ENCODE measurements at places on chromosomes 7 and 10.

GRCh38 chr10:23258516-23258915 is 66.4 kb downstream of the PTF1A start:
- no peak for DNase-seq

DNA sequence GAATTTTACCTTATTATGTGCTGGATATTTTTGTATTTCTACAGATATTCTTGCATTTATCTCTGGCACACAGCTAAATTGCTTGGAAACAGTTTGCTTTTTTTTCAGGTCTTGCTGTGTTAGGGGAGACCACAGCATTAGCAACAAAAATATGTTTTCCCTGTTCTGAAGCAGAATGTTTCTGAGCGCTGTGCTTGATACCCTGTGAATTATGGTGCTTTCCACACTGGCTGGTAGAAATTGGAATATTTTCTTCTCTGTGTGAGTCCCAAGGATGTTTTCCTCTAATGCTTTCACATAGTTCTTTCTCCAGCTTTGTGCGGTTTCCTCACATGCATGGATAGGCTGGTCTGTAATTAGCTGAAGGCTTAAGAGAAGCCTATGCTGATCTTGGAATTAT is 651.6 kb upstream of the IGFBP3 start:
- no peak for DNase-seq

GRCh38 chr10:24153031-24153430 is 55.9 kb upstream of the KIAA1217 start:
- no peak for DNase-seq

- DNase-seq: no peak
Measured at GRCh38 chr7:2008936-2009540, 223.7 kb downstream of the MAD1L1 start.
